ENCODE measurements at places on chromosomes 11 and 22.

GRCh38 chr11:113202431-113202830 lies 112.0 kb upstream of the TTC12 start:
- DNase-seq = peak; percentile 34

DNA sequence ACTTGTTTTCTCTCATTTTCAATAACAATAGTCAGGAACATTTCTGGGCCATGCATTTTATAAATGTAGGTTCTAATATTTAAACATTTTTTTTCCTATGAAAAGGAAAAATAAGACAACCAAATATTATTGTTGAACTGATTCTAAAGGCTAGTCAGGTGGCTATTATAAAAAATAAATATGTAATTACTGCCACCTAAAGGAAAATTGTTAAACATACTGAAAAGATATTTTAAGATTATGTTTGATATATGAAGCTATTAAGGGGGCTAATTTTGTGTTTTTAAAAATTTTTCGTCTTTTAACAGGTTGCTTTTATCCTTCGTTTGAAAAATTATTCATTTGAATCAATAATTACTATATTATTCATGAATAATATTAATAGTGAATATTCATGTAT lies 62.2 kb upstream of the FDX1 start:
- DNase-seq = no peak

- DNase-seq = no peak
Measured at GRCh38 chr11:44140372-44140771, 44.9 kb downstream of the EXT2 start.

DNA sequence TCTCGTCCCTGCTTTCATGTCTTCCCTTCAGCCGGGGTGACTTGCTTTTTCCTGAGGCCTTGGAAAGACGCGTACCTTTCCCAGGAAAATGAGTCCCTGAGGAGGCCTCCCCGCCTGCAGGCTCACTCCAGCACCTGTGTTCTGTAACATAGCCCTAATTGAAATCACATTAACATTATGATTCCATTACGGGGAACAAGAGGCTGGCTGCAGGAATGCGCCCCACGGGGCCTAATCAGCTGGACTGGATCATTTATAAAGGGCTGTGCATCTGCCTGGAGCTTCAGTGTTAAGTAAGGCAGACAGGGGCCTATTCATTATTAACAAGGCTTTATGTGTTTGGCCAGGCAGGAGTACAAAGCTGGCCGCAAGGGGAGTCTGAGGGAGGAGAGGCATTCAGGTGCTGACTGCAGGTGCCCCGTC lies 41.9 kb upstream of the TSPAN18 start:
- no peak for DNase-seq

DNA sequence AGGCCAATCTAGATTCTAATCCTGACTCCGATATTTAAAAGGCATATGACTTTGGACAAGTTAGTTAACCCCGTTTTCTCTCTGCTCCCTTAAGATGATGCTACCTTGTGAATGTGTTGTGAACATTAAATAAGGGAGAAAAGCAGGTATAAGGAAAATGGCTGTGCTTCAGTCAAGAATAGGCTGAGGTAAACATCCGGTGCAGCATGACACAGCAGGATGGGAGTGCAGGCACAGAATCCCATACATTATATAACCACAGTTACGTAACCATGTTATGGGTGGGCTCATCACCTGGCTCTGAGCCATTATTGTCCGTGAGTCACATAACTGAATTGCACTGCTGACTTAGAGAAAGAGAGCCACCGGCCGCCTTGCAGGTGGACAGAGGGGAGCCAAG lies 382.2 kb upstream of the ANO5 start:
- DNase-seq = no peak

DNA sequence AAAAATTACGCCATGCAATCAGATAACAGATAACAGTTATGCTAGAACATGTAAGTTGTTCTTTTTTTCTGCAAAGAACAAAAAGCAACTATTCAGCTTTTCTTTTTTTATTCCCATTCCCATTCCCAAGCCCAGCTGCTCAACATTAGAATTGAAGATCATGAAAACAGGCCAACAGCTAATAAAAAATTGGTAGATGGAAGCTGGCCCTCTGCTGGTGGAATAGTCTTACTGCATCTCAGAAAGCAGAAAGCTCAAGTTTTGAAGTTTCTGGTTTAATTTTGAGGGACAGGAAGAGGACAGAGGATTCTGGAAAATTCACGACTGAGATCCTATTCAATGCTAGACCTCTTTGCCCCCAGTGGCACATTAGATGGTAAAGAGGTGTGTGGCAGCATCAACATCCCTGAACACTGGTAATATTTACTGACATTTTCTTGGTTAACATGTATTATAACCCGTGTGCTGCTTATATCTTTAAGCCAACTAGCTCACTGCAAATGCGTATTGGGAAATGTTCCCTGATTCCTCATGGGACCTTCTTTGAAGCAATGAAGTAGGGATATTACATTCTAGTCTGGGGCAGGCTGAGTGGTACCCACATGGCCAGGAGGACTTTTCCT lies 591.2 kb downstream of the OPCML start:
- DNase-seq = no peak

DNA sequence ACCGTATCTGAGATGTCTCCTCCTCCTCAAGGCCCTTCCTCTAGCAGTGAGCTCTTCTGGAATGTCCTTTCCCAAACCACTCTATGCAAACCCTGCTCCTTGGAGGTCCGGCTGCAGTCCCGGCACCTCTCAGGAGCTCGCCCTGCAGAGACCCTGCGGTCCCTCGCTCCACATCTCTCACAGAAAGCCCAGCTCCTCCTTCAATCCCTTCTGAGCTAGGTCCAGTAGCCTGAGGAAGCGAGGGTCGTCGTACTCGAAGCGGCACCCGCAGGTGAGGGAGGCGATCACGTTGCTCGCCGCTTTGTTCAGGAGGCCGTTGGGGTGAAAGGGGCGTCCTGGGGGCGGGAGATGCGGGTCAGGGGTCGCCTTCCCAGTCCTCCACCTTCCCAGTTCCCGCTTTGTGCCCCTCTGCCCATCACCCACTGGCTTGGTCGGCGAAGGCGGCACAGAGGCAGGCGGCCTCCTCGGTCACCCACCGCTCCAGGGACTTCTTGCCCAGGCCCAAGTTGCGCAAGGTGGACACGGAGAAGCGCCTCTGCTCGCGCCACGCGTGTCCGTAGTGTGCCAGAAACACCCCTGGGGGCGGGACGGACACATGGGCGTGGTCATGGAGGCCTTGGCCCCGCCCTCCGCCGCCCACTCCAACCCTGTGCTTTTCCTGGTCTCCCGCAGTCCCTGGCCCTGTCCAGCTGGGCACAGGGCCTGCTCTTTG lies 21.5 kb upstream of the CYP2D6 start:
- no peak for DNase-seq

- no peak for DNase-seq
Measured at GRCh38 chr11:118661425-118662301, 17.8 kb downstream of the TREH start.

DNA sequence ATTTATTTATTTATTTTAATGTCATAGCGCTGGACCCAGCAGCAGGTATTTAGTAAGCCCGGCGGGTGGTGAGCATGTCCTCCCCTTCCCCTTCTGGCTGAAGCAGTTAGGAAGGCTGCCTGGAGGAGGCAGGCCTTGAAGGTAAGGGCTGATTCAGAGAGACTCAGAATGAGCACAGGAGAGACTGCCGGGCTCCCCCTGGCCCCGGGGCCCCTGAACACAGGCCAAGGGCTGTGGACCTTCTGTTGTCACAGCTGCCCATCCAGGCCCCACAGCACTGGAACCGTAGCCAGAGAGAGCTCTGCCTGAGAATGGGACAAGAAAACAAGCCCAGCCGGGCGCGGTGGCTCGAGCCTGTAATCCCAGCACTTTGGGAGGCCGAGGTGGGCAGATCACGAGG lies 52.8 kb downstream of the KCNJ4 start:
- no peak for DNase-seq

DNA sequence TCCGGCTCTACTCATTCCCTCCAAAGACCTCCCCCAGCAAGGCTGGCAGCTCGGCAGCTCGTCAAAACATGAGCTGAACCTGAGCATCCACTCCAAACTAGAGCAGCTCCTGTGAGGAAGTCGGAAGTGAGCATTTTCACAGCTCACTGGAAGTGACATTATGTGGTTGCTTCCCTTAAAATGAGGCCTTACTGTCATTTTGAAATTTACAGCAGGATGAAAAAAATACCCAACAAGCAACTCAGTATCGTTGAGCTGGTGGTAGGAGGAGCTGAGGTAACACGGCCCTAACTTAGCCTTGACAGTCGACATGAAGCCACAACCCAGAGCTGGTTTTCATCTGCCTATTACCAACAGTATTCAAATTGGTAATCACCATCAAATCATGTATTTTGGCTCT lies 38.0 kb upstream of the ARFGAP3 start:
- DNase-seq = no peak

- DNase-seq = no peak
Measured at GRCh38 chr11:127013550-127013949, 13.0 kb upstream of the KIRREL3 start.

Data from NCI-H226 (cell line).